GM23338 (cell line): ENCODE measurements at places on chromosomes 11 and 22.

GRCh38 chr11:66279092-66279734 lies 1.2 kb downstream of the CNIH2 start:
- peak; percentile 63 for DNase-seq

- DNase-seq, result no peak
These were observed 245.8 kb downstream of the CSNK2A3 start for GRCh38 chr11:11107076-11107723.

DNA sequence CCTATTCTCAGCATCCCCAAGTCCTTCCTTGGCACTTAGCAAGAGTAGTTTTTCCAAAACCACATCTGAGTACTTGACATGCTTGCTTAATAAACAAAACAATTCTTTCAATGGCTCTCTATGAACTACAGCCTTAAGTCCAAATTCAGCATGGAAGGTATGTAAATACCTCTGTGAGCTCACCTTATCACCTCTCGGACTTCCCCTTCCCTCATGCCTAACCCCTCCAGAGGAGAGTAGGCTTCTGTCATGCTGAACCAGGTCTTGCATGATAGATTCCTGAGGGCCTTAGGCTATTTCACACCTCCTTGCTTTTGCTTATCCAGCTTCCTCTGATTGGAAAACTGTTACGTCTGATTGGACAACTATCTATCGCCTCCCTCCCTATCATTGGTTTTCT lies 312.9 kb upstream of the CCDC90B start:
- peak; percentile 24 for DNase-seq

DNA sequence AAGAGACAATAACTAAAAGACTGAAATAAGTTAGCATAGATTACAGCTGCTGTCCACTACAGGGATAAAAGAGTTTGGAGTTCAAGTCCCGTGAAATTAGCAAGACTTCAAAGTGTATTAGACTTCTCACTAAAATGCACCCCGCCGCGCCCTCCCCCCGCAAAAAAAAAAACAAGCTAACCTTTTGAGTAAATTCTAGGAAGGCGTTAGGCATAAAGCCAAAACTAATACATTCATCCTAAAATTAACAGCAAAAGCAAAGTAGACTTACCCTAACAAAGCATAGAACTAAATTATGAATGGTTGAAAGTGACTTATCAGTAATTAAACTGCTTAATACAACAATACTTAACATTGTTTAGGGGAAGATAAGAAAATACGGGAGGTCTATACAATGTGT lies 581.0 kb upstream of the CHORDC1 start:
- no peak for DNase-seq

DNA sequence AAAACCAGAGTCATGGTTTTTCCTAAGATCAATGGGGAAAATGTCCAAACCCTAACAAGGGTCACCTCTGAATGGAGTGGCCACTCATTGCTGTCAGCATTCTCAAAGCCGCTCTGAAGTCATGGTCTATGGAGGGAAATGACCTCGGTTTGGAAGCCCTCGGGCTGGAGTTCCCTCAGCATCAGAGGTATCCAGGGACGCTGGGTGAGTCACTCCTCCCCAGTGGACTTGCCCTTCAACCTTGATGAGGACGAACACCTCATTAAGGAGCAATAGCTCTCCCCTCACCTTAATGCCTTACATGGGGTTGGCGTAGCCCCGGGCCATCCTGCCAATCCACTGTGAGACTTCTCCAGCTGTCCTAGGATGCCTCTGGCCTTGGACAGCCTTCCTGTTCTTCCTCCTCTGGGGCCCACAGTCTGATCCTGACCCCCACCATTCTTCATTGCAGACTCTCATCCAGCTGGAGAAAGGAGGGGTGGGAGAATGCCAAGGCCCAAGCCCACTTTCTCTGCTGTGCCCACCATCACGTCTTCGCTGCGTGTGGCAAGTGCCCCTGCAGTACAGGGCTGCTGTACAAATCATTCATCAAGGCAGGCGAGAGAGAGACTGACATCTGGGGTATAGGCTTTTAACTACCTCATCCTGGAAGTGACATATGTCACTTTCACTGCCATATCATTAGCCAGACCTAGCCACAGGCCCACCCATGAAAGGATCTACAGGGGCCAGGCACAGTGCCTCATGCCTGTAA lies 25.4 kb upstream of the MYH9 start:
- no peak for DNase-seq

GRCh38 chr11:1826552-1827094 lies 8.2 kb upstream of the SYT8 start:
- peak; percentile 63 for DNase-seq

GRCh38 chr11:69711822-69712801 lies 8.3 kb upstream of the FGF19 start:
- DNase-seq, result peak; percentile 45

DNA sequence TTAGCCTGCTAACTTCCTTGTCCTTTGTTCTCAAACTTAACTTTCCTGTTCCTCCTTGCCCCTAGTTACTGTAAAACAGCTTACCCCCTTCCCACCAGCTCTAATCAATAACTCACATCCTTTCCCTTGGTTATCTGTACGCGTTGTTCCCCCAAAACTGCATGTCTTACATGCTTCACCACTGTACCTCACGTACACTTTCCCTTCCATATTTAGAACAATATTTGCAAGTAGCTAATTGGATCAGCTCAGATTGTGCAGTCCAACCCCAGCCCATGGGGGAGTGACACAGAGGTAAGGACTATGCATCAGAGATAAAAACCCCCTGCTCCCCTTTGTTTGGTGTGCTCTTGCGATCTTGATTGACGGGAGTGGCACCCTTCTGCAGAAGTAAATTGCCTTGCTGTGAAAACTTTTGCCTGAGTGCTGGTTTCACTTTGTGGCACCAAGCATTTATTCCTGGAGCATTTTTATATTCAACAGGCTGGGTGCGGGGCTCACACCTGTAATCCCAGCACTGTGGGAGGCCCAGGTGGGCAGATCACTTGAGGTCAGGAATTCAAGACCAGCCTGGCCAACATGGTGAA lies 30.9 kb downstream of the MIF start:
- no peak for DNase-seq

DNA sequence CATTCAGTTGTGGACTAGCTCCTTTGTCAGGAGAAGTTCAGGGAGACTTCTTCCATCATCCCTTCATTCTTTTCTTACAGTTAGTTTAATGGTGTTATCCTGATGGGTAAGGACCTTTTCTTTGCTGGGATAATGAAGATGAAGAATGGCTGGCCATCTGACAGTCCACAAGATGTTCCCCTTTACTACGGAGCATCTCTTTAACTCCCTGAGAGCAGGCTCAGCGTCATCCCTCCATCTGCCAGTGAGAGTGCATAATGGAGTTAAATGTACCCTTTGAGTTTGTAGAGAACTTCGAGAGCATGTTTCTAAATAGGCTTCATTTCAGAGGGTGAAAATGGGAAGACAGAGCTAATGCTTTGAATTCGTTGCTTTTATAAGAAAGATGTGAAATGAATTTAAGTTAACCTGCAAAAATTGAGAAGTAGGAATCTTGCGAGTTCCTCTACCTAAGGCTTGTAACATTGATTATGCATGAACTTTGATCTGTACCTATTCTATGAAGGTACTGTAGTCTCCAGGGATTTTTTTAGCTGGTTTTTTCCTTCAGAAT lies 1.7 kb downstream of the EP300 start:
- DNase-seq, result peak; percentile 46

- DNase-seq, result no peak
These were observed 89.1 kb upstream of the ISX start for GRCh38 chr22:34976886-34977285.

- no peak for DNase-seq
These were observed 81.7 kb upstream of the FAM181B start for GRCh38 chr11:82815406-82815805.

DNA sequence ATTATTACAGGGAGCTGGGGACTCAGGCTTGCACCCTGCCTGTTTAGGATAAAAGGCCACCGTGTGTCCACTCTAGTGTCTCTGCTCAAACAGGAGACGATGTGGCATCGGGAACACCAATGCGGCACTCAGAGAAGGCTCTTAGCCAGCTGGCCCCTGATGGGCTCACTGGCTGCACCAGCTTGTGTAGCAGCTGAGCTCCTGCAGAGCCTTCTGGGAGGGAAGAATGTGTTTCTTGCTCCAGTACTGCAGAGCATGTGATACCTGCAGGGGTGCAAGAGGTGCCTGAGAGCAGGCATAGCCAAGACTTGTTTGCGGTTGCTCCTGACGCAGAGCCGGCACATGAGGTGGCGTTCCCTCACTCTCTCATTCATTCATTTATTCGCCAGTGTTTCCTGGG lies 44.4 kb upstream of the KCNQ1OT1 start:
- no peak for DNase-seq

- DNase-seq, result peak; percentile 41
These were observed 113.1 kb upstream of the TTC12 start for GRCh38 chr11:113201054-113201818.

- DNase-seq, result no peak
These were observed 96.7 kb downstream of the SYN3 start for GRCh38 chr22:32961497-32961896.
